GM23248 (cell line): ENCODE measurements at places on chromosomes 12 and 14. TPM values are rescaled to one million over a fixed set of nuclear protein-coding genes. Genes with fewer than 3 reads are reported as not detected.

- DNase-seq, result no peak
These were observed 8.1 kb downstream of the GAPDH start for GRCh38 chr12:6542209-6543009.

DNA sequence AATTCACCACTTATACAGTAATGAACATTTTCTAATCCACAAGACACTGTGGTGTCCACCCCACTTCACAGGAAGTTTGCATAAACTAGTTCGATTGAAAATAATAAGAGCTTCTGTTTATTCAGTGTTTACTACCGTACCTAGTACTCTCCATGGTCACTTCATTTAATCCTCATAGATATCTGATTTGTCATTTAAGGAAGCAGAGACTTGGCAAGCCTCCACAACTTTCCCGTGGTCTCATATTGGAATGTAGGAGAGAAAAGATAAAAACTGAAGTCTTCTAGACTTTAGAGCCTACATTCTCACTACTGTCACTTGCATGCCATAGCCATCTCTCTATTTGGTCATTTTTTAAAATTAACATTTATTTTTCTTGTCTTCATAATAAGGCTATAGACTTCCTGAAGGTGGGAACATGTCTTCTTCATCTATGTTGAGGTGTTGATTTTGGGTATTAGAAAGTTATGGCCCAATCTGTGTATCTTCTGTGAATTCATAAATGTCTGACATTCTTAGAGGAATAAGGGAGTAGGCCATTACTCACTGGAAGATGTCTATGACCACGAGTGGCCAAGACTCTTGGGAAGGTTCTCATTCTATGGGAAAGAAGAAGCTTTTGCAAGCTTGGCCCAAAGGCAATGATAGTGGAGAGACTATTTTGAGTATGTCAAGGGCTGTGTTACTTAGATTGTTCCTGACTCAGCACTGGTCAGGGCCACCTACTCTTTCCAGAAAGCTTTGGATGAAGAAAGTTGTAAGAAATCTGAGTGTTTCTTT is 423.7 kb downstream of the LRIG3 start:
- no peak for DNase-seq

DNA sequence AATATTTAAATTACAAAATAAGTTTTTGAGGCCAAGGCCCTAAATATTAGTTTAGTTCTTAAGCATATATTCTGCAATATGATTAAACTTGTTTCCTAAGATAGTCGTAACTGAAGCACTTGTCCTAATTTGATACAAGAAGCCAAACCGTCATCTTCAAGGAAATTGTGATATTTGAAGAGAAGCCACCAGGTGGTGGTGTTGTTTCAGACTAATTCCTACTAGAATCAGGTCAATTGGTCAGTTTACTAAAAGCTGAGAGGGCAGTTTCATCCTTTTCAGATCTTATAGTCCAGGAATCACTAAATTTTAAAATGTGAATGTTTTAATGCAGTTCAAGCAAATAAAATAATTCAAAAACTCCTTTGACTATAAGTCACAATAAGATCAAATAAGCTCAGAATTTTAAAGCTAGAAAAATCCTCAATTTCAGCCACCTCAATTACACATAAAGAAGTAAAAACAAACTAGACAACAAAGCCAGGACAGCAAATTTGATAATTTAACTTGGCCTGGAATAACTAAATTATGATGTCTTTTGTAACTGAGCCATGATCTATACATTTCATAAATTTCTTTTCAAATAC is 7.1 kb upstream of the ARL1 start:
- DNase-seq, result peak; percentile 76

MFAP5 gene
- 344 and 390 TPM in 2 replicates for total RNA-seq

OVCH1 gene
- 0.13 TPM in 1 of 2 replicates, not detected in the other for total RNA-seq

TMEM63C gene
- not detected in 2 replicates for total RNA-seq

OAS3 gene
- 0.22 and 0.38 TPM in 2 replicates for total RNA-seq
